Suppressor macrophage treated with lipopolysaccharide for 4 hours (primary cell): ENCODE measurements at places on chromosomes 3 and 15.

DNA sequence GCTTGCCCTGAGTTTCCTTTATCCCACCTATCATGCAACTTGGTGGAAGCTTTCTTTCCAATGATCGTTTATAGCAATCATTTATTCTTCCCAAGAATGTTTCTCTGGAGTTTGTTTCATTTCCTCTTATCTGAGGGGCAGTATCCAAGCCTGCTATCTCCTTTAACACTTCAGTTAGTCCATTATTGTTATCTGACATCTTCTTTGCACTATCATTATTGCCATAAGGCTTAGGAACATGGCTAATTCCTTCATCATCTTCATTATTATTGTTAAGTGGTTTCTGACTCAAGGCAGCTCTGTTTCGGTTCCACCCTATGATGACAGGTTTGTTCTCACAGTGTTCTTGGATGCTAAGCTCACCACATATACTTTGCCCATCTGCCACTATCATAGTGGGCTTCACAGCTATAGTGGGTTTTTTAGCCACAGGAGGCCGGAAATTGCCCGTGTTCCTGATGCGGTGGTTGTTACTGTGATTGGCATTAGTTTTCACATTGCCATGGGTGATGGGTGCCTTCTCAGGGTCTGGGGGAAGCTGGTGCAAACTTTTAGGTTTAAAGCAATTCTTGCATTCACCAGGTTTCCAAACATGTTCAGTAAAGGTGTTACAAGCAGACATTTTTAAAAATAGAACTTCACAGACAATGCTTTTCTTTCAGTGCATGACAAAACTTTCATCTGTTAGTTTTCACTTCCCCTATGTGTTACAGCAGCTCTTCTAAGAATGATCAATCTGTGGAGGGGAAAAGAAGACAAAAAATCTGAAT is 110.6 kb upstream of the TSPAN3 start:
- peak; percentile 56 for DNase-seq

- DNase-seq, result no peak
These were observed 283.9 kb downstream of the GRM7 start for GRCh38 chr3:7144697-7145308.

- DNase-seq, result no peak
These were observed 105.2 kb downstream of the RPLP1 start for GRCh38 chr15:69557707-69558409.

DNA sequence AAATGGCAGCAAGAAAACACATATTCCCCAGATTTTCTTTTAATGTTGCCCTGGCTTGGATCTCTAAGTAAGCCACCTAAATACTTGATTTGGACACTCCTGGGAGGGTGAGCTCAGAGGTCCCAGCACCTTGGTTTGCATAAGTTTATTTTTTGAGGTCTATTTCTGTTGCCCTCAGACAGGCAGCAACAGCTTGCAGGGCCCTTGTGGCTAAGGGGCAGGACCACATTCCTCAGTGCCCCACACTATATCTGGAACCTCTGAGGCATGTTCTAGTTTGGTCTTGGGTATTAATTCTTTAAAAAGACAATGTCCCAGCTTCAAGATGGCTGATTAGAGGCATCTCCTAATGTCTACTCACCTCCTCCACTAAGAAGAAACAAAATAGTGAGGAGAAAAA is 57.5 kb downstream of the IGSF11 start:
- no peak for DNase-seq

GRCh38 chr3:4340411-4341335 is 37.5 kb downstream of the SETMAR start:
- DNase-seq, result peak; percentile 34

GRCh38 chr3:57464801-57465200 is 79.3 kb downstream of the DNAH12 start:
- no peak for DNase-seq

DNA sequence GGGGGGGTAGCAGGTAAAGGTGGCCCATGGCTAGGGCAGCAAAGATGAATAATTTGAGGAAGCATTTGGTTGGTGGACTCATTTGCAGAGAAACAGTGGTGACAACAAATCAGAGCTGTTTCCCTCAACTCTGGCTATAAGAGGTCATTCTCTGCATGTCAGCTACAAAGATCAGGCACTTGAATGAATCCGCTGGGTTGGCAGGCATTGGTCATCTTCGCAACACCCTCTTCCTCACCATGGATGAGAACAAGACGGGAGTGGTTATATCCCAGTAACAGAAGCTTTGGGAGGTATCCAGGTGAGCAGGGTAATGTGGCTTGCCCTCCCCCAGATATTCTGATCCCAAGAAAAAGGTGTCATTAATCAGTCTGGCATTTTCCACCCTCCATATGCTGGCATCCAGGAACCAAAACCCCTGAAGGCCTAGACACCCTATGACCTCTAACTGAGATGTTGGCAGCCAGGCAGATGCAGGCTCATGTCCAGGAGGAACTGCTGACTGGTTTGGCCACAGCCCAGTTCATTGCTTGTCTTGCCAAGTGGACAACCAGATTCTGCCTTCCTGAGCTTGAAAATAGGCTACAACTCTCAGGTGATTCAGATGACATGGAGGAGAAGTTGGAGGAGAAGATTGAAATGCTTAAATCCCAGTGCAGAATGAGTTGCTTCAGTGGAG is 108.9 kb upstream of the TRIM42 start:
- no peak for DNase-seq

- no peak for DNase-seq
These were observed 20.6 kb downstream of the SNTN start for GRCh38 chr3:63673111-63673510.

GRCh38 chr3:196974661-196975060 is 6.0 kb upstream of the PIGZ start:
- no peak for DNase-seq

DNA sequence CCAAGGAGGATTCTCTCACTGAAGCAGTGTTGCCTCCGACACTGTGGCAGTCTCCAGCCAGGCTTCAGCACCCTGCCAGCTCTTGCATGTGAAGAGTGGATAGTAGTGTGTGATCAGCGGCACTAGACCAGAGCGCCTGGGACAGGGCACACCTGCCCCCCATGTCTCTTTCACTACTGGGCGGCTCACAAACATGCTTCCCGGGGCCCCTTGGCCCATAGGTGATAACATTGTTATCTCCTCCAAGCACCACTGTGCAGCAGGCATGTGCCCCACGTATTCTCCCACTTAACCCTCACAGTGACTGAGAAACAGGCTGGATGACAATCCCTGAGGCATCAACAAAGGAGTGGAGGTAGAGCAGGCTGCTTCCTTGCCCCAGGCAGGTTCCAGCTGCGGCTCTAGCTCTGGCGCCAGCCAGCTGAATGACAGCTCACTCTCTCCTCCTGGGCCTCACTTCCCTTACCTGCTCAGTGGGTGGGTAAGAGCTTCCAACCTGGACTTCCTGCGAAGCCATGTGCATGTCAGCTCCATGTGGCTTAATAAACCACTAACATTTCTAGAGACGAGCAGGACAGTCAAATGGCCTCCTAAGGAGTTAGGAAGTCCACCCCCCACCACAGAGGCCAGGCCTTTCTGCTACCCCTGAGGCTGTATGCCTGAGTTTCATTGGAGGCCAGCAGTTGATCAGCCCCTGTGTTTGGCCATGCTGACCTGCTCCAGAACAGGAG is 37.8 kb downstream of the KLF13 start:
- DNase-seq, result no peak

DNA sequence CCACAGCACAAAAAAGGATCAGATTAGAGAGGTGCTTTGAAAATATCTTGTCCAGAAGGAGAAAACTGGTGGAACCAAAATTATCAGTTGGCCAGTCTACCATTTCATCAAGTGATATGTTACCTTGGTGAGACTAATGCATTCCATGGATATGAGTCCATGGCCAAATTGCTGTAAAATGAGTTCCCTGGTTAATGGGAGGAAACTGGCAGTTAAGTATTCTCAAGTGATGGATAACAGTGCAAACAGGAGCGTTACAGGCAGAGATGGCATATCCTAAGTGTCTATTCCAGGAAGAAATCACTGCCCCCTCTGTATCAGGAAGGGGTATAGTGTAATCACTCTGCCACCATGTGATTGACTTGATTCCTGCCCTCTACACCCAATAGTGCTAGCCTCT is 34.0 kb downstream of the MYRIP start:
- no peak for DNase-seq

DNA sequence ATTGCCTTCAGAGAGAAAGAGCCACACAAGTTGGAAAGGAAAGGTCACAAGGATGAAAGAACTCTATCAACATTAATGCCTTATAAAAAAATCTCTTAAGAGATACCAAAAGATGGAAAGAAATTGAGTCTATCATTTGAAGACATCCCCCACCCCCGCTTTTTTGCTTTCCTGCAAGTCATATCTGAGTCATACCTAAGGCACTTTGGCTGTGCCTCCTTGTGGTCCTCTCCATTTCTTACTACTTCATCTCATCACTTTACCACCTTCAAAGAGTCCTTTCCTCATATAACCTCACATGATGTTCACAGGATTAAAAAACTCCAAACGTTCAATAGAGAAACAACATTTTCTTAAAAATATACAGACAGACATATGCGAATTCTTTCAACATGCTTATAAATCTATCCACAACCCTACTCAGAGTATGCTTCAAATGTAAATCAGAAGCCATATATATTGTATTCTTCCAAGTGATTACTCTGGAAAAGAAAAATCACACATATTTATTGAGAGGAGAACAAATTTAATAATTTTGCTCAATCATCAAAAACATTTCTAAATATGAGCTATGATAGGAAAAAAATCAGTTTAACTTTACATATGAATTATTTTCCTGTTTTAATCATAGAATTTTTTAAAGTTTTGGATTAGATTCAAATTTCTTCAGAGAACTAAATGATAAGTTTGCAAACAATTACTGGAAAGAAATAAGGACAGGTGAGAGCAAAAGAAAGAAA is 1003.9 kb upstream of the CFAP20DC start:
- no peak for DNase-seq

DNA sequence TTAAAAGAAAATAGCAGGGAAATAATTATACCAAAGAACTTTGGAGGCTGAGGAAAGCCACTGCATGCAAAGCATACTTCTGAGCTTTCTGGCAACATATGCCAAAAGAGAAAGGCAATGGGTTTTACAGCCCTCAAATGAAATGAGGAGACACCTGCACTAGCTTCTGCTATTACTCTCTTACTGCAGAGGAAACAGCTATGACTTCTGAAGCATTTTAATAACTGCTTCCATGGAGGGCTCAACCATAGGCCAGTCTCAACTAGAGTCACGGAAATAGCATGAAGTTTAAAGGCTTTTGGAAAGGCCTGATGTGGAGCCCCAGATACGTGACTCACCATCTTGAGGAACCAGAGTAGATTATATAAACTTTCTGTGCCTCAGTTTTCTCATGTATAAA is 114.8 kb downstream of the OXNAD1 start:
- DNase-seq, result no peak

DNA sequence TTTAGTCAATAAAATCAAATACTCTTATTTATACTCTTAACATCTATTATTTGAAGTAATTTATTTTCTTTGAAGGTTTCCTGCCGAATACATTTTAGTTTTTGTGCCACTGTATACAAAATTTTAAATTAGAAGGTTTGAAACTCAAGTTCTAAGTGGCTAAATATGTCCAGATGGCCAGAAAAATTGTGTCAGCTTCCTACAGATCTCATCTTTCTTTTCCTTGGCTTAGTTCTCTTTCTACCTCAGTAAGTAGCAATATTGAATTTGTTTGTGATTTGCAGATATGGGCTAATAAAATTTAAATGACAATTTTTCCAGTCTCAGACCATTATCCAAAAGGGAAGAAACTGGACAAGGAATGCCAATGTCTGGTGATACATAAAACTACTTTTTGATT is 452.1 kb downstream of the ROBO2 start:
- DNase-seq, result no peak
